ENCODE measurements at places on chromosomes 4 and X. TPM values are rescaled to one million over a fixed set of nuclear protein-coding genes. Genes with fewer than 3 reads are reported as not detected.

TBC1D9 gene
- 26.5 TPM for total RNA-seq

HS3ST1 gene
- 1.3 TPM for total RNA-seq

IBSP gene
- not detected for total RNA-seq

IL21 gene
- not detected for total RNA-seq

GAGE2A gene
- not detected for total RNA-seq

OTUD6A gene
- not detected for total RNA-seq

PGRMC1 gene
- total RNA-seq, result 133 TPM

REPS2 gene
- total RNA-seq, result 0.14 TPM

ARR3 gene
- total RNA-seq, result not detected

TMEM144 gene
- total RNA-seq, result 9.2 TPM

SPATA18 gene
- total RNA-seq, result 13.9 TPM
